NCI-H524 (cell line): ENCODE measurements at places on chromosomes 1 and 21.

- no peak for DNase-seq
Measured at GRCh38 chr1:58067082-58067481, 479.4 kb downstream of the OMA1 start.

GRCh38 chr1:33615546-33615945, 143.1 kb downstream of the ZSCAN20 start:
- DNase-seq = no peak

DNA sequence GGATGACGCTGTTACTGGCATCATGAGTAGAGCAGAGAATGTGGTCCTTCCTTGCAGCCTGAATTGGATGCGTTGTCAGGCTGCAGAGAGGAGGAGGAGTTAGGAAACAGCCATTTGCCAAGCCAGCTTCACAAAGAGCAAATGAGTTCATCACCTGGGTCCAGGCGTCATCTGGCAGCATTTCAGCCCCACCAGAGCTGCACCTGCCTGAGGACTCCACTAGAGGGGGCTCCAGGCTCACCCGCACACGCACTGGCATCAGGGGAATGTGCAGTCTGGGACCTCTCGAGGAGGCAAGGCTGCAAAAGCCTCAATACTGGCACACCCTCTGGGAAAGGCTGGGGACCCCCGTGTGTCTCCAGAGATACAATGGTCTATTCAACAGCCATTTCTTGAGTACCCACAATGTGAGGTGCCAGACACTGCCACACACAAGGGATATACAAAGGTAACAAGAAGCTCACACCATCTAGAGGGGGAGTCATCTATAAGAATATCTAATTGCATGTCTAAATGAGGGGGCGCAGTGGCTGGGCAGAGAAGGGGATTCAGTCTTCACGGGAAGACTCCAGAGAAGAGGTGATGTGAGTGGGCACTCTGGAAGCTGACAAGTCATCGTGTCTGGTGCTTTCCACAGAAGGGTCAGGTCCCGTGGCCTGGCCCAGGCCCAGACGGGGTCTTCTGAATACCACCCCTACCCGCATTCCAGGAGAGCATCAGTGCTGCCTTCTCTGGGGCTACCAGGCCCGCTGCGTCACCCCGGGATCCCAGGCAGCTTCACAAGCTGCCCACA, 53.5 kb upstream of the CNTN2 start:
- DNase-seq = peak; percentile 59

DNA sequence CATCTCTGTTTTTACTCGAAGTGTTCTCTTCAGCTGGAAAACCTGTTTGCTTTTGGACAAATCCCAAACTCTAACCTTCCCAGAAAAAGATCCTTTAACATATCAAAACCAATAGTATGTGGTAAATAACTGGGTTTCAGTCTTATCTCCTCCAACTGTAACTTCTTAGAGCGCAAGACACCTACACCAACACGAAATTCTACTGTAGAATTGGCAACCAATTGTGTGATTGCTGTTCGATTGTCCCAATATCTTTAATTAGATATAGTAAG, 5.8 kb upstream of the MPZL1 start:
- DNase-seq = no peak

DNA sequence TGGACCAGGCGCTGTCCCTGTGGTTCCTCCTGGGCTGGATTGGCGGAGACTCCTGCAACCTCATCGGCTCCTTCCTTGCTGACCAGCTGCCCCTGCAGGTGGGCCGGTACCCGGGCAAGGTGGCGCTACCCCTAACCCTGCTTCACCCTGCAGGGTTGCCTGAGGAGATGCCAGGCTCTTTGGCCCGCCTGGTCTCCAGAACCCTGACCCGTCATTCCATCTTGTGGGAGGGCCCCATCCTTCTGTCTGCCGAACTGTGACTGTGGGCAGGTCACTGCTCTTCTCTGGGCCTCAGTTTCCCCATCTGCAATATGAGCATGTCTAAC, 12.5 kb downstream of the SLC66A1 start:
- DNase-seq = no peak

DNA sequence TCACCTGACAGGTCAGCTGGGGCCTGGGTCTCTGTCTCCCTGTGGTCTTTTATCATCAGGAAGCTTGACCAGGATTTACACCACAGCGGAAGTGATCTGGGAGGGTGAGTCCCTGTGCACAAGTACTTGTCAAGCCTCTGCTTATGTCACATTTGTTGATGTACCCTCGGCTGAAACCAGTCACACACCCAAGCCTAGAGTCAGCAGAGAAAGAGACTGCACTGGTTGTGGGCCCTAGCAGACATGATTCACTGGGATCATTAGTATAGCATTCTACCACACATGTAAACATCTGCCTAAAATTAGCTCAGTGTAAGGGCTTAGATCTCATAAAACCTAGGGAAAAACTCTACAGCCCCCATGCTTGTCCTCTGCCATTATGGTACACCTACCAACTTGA, 79.3 kb upstream of the LAMC2 start:
- no peak for DNase-seq

- no peak for DNase-seq
Measured at GRCh38 chr1:113898241-113898814, 6.3 kb downstream of the AP4B1 start.

- no peak for DNase-seq
Measured at GRCh38 chr21:34612056-34612455, 2.9 kb downstream of the RCAN1 start.

DNA sequence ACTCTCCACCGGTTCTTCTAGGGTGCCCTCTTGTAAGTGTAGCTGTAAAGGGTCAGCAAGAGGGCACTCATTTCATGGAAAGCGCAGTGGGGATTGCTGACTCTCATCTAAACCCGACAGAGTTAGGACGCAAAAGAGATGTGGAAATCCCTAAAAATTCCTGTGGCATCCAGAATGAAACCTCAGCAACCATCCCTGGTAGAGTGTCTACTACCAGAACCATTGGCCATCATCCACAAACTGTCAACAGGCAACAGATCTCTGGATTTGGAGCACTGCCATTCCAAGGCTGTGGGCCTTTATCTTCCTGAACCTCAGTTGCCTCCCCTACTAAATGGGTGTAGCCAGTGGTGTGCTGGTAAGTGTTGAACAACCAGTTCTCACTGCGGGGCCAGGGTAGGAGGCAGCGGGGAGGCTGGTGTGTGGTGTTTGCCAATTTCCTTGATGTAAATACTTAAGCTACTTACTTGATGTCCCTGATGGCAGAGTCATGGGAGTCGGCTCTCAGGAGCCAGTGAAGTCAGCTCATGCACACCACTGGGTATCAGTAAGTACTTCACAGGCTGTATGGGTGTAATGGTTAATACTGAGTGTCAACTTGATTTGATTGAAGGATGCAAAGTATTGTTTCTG, 195.8 kb downstream of the KAZN start:
- no peak for DNase-seq

DNA sequence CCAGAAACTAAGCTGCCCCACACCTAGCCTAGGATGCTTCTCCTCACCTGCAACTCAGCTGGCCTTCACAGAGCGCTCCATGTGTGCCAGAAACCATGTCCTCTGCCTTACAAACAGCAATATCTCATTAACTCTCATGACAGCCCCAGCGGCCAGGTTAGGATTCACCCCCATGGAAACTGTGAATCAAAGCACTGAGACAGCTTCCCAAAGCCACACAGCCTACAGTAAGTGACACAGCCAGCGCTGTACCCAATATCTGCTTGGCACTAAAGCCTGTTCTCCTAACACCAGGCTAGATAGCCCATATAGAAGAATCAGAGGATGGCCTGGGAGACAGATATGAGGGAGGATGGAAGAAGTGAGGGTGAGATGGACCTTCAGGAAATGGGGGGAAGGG, 13.5 kb downstream of the KCNN3 start:
- DNase-seq = no peak

- no peak for DNase-seq
Measured at GRCh38 chr1:173555651-173556305, 47.1 kb downstream of the SLC9C2 start.

DNA sequence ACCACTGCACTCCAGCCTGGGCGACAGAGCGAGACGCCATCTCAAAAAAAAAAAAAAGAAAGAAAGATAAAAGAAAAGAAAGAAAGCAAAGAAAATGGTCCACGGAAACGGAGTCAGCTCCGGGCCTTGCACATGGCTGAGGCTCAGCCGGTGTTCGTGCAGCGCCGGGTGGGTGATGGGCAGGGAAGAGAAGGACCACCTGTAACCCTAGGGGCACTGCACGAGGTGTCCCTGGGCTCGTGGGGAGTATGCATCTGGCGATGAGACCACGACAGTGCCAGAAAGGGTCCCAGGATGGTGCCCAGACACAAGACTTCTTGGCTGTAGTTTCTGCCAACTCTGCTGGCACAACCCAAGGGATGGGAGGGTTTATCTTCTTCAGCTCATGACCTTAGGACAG, 5.8 kb downstream of the CDA start:
- no peak for DNase-seq

DNA sequence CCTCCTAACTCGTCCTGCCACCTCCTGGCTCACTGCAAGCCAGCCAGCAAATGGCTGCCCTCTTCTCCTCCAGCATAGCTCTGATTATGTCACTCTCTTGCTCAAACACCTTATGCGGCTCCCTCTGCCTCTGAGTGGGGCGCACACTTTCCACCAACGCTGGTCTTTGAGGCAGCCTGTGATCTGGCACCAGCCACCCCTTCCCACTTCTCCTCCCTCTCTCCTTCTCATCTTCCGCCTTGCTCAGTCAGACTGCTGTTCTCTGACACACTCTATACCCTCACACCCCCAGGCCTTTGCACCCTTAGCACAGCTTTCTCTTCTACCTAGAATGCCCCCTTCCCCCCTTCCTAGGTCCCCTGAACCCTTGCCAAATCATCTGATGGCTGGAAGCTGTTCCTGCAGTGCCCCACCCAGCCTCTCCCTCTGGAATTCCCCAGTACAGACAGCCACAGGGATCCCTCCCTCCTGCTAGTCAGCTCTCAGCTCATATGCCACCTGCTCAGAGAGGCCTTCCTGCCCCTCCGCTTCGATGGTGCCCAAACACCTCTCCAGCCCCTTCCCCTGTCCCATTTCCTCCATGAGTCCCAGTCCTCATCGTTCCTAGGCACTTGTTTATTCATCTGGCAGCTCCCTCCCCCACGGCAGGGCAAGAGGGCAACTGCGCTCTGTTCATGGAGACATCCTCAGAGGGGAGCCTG, 21.7 kb upstream of the PEF1 start:
- DNase-seq = peak; percentile 68

DNA sequence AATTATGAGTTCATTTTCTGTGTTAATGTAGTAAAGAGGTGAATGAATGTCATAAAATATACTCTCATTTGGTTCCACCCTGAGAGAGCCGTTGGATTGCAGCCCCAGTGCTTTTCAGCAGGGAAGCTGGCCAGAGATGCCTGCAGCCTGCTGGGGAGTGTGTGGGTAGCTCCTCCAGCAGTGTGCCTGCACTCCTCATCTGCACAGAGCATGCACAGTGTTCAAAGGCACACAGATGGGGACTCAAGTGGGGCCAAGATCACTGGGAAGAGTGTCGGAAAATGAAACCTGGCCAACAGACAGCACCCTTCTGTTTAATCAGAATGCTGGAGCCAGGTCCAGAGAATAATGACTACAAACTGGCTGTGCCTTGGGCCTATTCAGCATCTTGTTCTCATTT, 206.8 kb downstream of the ST6GALNAC3 start:
- peak; percentile 91 for DNase-seq

DNA sequence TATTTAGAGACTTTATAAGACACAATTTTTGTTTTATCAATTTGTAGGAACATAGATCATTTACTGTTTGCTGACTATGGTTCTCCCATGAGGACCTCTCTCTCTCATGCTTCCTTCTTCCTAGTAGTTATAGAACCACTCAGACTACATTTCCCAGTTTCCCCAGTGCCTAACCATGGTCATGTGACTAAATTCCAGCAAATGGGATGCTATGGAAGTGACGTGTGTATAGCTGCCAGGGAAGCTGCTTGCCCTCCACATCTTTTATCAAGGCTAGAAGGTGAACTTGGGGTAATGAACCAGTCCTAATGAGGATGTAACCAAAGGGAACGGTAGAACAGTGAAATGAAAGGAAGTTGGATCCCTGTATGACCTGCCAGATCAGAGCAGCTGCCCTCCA, 184.0 kb downstream of the MIS18A start:
- no peak for DNase-seq

- no peak for DNase-seq
Measured at GRCh38 chr1:67060811-67061218, 6.9 kb upstream of the SLC35D1 start.

DNA sequence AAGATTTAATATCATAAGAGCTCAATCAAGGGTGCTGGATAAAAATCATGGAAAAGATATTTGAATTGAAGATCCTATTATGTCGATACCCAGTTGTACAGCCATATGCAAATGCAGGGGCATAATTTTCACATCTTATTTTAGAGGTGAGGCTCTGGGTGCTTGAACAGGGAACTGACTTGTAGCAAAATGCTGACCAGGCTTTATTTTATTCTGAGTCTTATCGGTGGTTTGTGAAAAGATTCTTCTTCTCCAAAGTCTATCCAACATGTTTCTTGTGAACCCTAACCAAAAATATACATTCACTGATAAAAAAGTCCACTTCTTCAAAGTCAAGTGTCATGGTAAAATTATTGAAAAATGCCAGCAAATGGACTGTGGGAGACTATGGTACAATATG, 475.5 kb upstream of the NEGR1 start:
- no peak for DNase-seq
